ENCODE measurements at places on chromosomes 4 and X. TPM values are rescaled to one million over a fixed set of nuclear protein-coding genes. Genes with fewer than 3 reads are reported as not detected.

The VGLL1 gene
- 1.4 TPM for total RNA-seq

The CT45A5 gene
- not detected for total RNA-seq

The MAGEA2 gene
- total RNA-seq, result not detected

The MECP2 gene
- 16.4 TPM for total RNA-seq

The DACH2 gene
- total RNA-seq, result 0.21 TPM

The HHIP gene
- total RNA-seq, result 0.96 TPM

The MMAA gene
- 1.5 TPM for total RNA-seq

The HMX1 gene
- total RNA-seq, result not detected

The RHOH gene
- under 0.01 TPM for total RNA-seq

The FAM50A gene
- 60.5 TPM for total RNA-seq

The ABCG2 gene
- 0.96 TPM for total RNA-seq

The PLP2 gene
- 14.7 TPM for total RNA-seq

The USP26 gene
- total RNA-seq, result not detected

The TMEM255A gene
- not detected for total RNA-seq

The MAGEC2 gene
- not detected for total RNA-seq

The INTU gene
- 6.5 TPM for total RNA-seq

The GNL3L gene
- total RNA-seq, result 28.8 TPM

The PPID gene
- 34.5 TPM for total RNA-seq

The MTMR8 gene
- total RNA-seq, result 0.21 TPM

The MAOB gene
- total RNA-seq, result under 0.01 TPM

The ZNF711 gene
- 3.9 TPM for total RNA-seq

The EFHC2 gene
- 0.24 TPM for total RNA-seq

The SULT1E1 gene
- total RNA-seq, result 0.24 TPM

The GAGE2A gene
- total RNA-seq, result not detected
